CD4-positive, CD25-positive, alpha-beta regulatory T cell (primary cell): ENCODE measurements at places on chromosomes 4 and X.
A peak's percentile ranks its signal among the peaks of the same experiment; 100 is the strongest.

- H3K27me3 ChIP-seq: no peaks in the 10 kb centered on the region
- peaks cover 41% of the 10 kb centered on the region for H3K4me1 ChIP-seq
- peak within 1 kb of the TSS; percentile 92 for H3K27ac ChIP-seq
- peak within 1 kb of the TSS; percentile 88 for H3K4me3 ChIP-seq
- DNase-seq: peak; percentile 76
Observed at GRCh38 chrX:154546354-154547244, at the start of gene G6PD. Gene G6PD (minus strand): TSS chrX:154546846. CDS start chrX:154546155, 691 bp downstream.

- no peak overlapping the region for H3K27ac ChIP-seq
- H3K27me3 ChIP-seq: no peaks in the 10 kb centered on the region
- no peaks in the 10 kb centered on the region for H3K36me3 ChIP-seq
- H3K4me1 ChIP-seq: no peaks in the 10 kb centered on the region
- DNase-seq: no peak
Observed at GRCh38 chr4:114694770-114695169, 96.2 kb downstream of the UGT8 start.

- no peaks in the 10 kb centered on the region for H3K36me3 ChIP-seq
- DNase-seq: no peak
- H3K4me3 ChIP-seq: no peak overlapping the region
- no peaks in the 10 kb centered on the region for H3K4me1 ChIP-seq
- no peak overlapping the region for H3K27ac ChIP-seq
- no peaks in the 10 kb centered on the region for H3K27me3 ChIP-seq
Observed at GRCh38 chr4:117134386-117134785, 49.0 kb upstream of the TRAM1L1 start.

DNA sequence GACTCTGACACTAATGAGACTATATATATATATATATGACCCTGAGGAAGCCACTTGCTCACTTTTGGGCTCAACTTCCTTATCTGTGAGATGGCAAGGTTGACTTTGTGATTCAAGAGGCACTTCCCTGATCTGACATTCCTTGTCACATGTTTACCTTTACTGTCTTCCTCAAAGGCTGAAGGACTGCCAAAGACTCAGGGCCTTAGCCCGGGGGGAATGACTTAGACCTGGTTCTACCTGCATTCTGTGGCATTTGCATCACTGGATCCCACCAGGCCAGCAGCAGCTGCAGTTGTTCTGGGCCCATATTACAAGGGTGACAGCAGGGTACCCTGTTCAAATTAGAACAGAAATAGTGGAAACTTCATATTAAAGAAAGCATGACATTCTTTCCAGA lies 3.1 kb upstream of the HS6ST2 start:
- no peak for DNase-seq
- H3K36me3 ChIP-seq: no peaks in the 10 kb centered on the region
- no peaks in the 10 kb centered on the region for H3K27me3 ChIP-seq
- H3K4me1 ChIP-seq: no peaks in the 10 kb centered on the region

GRCh38 chr4:25032126-25032525 lies 1.4 kb upstream of the LGI2 start:
- no peaks in the 10 kb centered on the region for H3K36me3 ChIP-seq
- DNase-seq: no peak
- no peak overlapping the region for H3K27ac ChIP-seq
- H3K27me3 ChIP-seq: peaks cover 28% of the 10 kb centered on the region
- no peaks in the 10 kb centered on the region for H3K4me1 ChIP-seq

GRCh38 chr4:108738003-108738706 lies 24.7 kb downstream of the ETNPPL start:
- H3K36me3 ChIP-seq: no peaks in the 10 kb centered on the region
- H3K4me3 ChIP-seq: no peak overlapping the region
- H3K27ac ChIP-seq: no peak overlapping the region
- DNase-seq: no peak
- H3K4me1 ChIP-seq: no peaks in the 10 kb centered on the region
- peaks cover 4% of the 10 kb centered on the region for H3K27me3 ChIP-seq

DNA sequence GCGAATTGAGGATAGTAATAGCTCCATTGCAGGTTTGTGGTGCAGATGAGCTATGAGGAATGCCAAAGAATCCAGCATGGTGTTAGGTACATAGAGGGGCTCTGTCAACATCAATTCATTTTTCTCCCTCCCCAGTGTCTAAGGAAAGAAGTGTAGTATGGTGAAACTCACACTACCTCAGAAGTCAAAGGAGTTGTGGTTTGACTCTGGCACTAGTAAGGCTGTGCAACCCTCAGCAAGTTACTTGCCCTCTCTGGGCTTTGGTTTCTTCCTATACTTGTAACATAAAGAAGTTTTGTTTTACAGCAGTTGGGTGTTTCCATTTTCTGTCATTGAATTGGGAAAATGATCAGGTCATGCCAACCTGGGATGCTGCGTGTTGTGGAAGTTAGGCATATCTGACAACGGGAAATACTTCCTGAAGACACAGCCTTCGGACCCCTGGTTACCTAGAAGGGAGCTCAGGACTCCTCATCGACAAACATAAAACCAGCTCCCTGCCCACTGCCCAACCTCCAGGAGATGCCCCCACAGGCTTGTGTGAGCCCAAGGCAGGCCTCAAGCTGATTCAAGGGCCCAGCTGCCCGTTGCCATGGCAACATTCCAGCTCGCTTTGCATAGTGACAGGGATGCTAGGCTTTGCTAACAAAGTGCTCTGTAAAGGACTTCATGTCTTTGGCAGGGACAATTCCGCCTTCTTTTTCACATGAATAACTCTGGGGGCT lies 71.4 kb downstream of the RTL5 start:
- H3K27ac ChIP-seq: no peak overlapping the region
- no peaks in the 10 kb centered on the region for H3K27me3 ChIP-seq
- H3K4me3 ChIP-seq: no peak overlapping the region
- DNase-seq: no peak
- no peaks in the 10 kb centered on the region for H3K36me3 ChIP-seq
- no peaks in the 10 kb centered on the region for H3K4me1 ChIP-seq
